ENCODE measurements at places on chromosomes 11 and 22.

- DNase-seq = no peak
These were observed 664.3 kb downstream of the BRD1 start for GRCh38 chr22:49163258-49163959.

GRCh38 chr11:47163193-47163592 is 13.5 kb downstream of the ARFGAP2 start:
- DNase-seq = no peak

DNA sequence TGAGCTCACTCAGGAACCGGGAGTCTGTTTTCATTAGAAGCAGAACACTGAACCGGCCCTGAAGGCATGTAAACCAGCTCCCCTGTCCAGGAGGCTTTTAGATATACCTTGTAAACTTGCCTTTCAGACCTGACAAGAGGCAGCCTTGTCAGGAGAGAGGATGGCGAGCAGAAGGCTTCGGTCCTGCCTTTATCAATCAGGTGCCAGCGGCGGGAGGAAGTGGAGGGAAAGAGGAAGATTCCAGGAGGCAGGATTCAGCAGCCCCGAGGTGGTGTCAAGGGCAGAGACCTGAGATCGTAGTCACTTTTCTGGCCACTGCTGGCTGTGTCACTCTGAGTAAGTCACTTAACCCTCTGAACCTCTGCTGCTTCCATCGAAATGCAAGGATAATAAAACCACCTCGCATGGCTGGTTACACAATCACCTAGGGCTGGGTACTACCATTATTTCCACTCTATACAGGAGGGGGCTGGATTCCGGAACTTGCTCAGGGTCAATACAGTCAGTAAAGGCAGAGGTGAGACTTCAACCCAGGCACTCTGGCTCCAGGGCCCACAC is 181.0 kb downstream of the CHST1 start:
- DNase-seq = no peak

DNA sequence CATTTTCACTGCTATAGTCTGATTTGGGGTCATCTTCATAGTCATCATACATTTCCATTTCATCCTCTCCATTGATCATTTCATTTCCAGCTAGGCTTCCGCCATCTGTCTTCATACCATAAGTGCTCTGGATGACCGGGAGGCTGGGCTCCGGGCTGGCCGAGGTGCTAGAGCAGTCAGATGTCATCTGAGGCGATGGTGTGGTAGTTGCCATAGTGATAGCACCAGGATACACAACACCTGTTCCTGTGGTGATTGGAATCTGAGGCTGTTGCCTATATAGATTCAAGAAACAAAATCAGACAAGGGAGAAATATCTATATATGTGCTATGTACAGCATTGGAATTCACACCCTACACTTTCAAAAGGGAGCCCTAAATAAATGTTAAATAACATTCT is 383.5 kb downstream of the SOX6 start:
- no peak for DNase-seq

DNA sequence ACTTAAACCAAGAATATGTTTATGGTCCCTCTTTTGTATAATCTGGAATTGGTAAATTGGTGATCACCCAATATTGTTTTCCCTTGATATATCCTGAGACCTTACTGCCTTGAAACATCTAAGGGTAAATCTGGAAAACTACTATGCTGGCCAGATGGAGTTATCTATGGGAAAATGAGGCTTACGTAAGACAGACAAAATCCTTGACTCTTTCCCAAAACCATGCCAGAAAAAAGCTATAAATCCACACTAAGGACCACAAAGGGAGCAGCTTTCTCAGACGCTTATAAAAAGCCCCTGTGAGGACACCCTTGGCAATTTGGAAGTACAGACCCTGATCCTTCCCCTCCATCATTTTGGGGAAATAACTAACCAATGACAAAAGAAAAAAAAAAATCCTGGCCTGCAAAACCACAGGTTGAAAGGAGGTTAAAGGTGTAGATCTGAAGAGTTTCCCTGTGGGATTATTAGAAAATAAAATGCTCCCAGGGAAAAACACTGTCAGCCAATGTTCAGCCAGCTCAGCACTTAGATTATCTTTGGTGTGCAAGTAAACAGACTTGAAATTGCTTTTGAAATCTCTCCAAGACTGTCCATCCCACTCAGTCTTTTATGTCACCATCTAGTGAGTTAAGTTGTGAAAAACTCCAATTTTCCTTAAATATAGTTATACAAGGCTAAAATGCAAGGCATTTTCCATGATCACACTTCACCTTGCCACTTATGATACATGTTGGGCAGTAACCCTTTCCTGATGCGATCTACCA is 6.6 kb upstream of the AMBRA1 start:
- no peak for DNase-seq

GRCh38 chr11:33716243-33716642 is 15.6 kb upstream of the C11orf91 start:
- DNase-seq = no peak

DNA sequence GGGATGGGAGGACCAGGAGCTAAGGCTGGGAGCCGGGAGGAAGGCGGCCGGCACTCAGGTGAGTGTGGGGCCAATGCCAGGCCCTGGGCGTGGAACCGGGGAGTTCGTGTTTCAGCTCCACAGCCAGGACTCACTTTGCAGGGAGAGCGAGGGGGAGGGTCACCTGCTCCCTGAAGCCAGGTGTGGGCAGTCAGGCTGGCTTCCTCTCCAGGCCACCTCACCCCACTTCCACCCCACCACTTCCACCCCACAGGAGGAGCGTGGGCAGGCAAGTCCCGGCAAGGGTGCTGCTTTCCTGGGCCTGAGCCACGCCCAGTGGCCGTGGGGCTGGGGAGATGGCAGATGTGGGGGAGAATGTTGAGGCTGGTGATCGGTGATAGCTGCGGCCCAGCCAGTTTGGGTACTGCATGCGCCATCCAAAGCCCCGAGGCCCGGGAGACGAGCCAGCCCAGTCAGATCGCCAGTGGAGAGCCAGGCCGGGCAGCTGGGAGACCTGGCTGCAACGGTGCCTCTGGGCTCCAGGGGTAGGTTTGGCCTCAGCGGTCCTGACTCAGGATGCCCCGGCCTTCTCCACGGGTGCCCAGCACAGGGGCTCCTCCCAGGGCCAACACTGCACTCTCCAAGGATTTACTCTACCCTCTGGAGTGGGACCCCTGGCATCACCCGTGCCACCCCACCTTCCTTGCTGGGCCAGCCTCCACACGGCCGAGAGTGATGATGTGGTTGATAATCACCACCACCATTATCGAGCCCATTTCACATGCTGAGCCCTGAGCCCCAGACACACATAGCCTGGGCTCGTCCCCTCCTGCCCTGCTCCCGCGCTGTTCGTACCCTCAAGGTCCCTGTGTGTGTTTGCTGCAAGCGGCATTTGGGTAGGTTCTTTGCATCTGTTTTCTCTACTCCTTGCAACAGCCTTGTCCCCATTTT is 93.8 kb downstream of the WNT7B start:
- DNase-seq = no peak

All from activated CD8-positive, alpha-beta memory T cell treated with anti-CD3 and anti-CD28 coated beads for 24 hours (primary cell).